ENCODE measurements at places on chromosomes 16 and 17.

DNA sequence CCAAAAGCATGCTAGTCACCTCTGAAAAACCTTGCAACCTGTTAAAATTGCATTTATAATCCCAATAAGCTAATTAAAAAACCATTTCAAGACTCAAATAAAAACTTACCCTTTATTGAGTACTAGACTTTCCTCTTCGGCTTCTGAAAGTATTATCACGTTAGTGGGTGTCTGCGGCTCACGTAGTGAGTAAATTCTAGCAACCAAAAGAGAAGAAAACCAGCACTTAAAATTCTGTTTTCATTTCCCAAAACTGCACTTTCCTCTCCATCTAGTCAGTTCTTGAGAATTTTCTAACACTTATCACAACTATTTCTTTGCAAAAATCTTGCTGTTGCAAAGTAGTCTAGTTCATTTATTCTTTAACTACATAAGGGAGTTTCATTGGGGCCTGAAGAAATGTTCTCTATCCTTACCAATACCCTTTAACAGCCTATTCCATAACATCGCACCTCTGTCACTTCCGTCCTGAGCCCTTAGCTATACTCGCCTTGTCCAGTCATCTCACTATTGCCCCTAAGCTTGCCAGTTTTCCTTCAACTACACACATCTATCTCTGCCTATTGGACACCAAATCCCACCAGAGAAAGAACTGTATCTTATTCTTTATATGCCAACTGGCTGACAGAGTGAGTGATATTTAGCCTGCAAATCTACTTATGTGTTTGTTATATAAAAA is 8.7 kb downstream of the NUP88 start:
- DNase-seq: no peak

- no peak for DNase-seq
These were observed 7.8 kb upstream of the IL4R start for GRCh38 chr16:27305839-27306442.

DNA sequence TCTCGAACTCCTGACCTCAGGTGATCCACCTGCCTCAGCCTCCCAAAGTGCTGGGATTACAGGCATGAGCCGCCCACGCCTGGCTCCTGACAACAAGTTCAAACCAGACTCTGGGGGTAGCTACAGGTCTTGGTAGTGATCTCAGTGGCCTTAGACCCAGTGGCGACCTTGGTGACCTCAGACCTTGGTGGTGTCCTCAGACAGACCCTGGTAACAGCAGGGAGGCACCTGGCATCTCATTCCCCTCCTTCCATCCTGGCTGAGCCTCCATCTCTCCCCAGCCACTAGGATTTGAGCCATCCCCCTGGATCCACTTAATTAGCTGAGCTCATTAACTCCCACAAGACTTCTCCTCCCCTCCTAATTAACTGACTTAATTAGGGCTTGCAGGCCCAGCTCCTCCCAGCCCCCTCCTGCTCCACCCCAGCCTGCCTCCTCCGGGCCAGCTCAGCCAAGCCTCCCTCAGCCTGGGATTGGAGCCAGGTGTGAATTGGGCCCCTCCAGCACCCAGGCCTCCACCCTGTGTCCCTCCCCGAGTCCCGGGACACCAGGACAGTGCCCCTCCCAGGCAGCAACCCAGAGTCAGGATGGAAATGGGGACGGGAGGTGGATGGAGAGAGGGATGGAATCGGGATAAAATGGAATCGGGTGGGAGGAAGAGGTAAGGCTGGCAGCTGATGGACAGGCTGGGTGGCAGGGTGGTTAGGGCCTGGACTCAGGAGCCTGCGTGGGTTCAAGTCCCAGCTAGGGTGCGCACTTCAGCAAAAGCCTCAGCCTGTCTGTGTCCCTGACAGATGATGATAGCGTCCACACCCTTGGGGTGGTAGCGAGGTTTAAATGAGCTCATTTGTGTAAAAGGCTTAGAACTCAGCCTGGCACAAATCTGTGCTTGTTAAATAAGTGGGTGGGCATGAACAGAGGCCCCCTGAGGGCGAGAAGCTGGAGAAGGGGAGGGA is 11.2 kb upstream of the SBK1 start:
- no peak for DNase-seq

- no peak for DNase-seq
These were observed 60.1 kb upstream of the NUDT7 start for GRCh38 chr16:77662246-77662645.

GRCh38 chr17:7744416-7744815 is 26.9 kb downstream of the DNAH2 start:
- no peak for DNase-seq

GRCh38 chr16:88817785-88818574 is 6.3 kb upstream of the APRT start:
- DNase-seq: no peak

DNA sequence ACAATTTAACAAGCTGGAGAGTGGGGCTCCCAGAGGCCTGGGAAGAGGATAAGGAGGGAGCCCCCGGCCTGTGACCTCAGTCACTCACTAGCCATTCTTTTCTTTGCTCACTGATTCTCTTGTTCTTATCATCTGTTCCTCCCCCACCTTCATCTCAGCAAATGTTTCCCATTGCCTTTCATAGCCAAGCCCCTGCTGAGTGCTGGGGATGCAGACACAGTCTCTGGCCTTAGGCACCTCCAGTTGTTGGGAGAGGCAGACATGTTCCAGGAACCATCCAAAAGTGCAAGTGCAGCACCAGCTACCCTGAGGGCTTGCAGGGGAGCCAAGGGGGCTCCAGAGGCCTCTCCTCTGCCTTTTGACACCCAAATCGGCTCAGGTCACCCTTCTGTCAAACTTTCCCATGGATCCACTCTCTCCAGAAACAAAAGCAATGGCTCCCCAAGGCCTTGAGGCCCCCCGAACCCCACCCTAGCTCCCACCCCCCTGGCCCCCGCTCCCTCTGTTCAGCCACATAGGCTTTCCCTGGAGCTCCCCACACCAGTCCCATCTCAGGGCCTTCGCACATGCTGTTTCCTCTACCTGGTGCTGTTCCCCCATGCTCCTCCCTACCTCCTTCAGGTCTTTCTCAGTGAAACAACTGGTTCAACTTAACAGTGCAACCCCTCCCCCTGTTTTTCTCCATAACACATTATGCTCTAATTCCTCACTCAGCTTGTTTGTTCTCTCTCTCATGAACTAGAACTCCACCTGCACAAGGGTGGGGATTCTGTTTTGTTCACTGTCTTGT is 14.9 kb upstream of the KCNJ12 start:
- no peak for DNase-seq

- DNase-seq: peak; percentile 60
These were observed 263.8 kb downstream of the HS3ST3A1 start for GRCh38 chr17:13337864-13338371.

- DNase-seq: peak; percentile 23
These were observed 1.2 kb downstream of the UBALD2 start for GRCh38 chr17:76266244-76266938.

GRCh38 chr17:67107811-67108775 is 63.7 kb downstream of the CACNG1 start:
- no peak for DNase-seq

Measured in kidney tubule cell (primary cell).